ENCODE measurements at places on chromosomes 3 and 15.

DNA sequence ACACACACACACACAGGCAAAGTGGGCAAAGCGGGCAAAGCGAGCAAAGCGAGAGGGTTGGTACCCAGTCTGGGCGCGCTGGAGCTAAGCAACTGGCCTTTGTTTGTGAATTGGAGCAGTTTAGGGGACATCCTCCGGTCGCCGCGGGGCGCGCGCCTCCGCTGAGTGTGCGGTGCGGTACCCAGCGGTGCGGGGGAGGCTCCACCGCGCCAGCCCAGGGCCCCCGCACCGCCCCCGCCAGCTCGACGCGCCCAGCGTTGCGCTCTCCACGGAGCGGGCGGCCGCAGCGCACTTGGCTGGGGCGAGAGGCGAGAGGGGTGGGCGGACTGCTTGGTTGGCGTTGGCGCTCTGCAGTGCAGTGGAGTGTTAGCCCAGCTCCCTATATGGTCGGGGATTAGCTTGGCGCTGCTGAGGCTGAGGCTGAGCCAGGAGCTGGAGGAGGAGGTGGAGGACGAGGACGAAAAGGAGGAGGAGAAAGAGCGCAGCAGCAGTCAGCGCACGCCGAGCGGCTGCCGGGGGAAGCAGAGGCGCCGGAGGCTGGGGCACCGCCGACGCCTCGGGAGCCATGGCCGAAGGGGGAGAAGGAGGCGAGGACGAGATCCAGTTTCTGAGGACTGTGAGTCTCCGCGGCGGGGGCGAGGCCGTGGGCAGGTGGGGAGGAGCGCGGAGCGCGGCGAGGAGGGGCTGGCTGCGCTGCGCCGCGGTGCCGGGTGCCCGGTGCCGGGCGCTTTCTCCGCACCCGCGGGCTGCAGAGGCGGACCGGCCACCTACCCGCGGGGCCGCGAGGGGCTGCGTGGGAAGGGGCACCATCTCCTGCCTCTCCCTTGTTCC, at the start of gene RYR3:
Gene RYR3, plus strand, starts transcription at position 487 of the 831 bp plus-strand sequence. Its CDS starts 79 bp downstream, at position 566.
- no peak for DNase-seq

GRCh38 chr15:57028176-57028575, 109.7 kb downstream of the TCF12 start:
- DNase-seq, result no peak

GRCh38 chr15:79977431-79978054, 6.5 kb upstream of the BCL2A1 start:
- DNase-seq, result peak; percentile 21

GRCh38 chr3:189361103-189361835, 189.5 kb downstream of the TPRG1 start:
- DNase-seq, result peak; percentile 57

GRCh38 chr3:195081242-195081963, 189.6 kb downstream of the XXYLT1 start:
- peak; percentile 62 for DNase-seq

DNA sequence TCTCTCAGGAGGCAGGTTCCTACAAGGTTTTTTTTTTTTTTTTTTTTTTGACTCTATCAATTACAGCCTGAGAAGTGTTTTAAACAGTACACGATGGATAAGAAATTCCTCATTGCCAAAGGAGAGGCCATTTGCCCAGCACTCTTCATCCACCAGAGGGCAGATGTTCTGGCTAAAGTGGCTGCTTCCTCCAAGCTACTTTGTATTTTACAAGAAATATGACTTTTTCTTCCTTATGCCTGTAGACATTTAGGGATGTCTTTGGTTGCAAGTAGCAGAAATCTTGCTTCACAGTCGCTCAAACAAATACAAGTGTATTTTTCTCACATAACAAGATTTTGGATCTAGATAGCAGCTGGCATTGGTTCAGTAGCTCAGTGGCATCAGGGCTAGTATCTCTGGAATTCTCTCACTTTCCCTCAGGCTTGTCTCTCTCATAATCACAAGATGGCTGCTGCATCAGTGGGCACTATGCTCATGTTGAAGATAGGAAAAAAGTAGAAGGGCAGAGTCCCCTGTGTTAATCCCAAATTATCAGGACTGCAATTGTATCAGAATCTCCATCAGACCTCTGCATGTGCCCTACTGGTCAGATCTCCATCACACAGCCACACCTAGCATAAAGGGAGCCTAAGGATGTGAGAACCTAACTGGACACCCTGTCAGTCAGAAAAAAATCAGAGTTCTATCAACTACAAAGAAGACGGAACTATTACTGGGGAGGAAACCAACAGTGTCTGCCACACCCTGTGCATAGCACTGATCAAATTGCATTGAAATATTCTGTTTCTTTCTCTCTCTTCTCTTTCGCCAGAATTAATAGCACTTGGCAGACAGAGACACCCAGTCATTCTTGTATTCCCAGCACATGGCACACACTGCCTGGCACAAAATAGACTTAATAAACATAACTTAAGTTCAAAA, 138.9 kb upstream of the COL8A1 start:
- DNase-seq, result peak; percentile 81

- peak; percentile 90 for DNase-seq
Observed at GRCh38 chr3:43695443-43695842, 4.7 kb downstream of the ABHD5 start.

- peak; percentile 53 for DNase-seq
Observed at GRCh38 chr15:95866711-95867440, 463.6 kb upstream of the NR2F2 start.

- peak; percentile 57 for DNase-seq
Observed at GRCh38 chr3:11134794-11135193, 19.5 kb upstream of the HRH1 start.

- DNase-seq, result no peak
Observed at GRCh38 chr15:60223176-60223575, 174.6 kb downstream of the ANXA2 start.

DNA sequence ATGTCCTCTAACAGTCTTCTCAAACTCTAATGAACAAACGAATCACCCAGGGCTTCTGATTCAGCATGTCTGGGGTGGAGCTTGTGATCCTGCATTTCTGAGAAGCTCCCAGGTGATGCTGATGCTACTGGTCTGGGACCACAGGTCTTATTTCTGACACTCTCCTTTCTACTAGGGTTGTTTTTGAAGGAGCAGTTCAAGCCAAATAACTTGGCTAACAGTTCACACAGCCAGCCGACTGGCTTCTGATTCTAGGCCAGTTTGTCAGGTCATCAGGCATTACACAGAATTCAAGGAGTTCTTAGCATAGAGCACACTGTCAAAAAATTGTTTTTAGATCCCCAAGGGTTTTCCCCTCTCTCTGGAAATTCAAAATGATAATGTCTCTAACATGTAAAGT, 100.7 kb downstream of the TIGIT start:
- DNase-seq, result no peak

DNA sequence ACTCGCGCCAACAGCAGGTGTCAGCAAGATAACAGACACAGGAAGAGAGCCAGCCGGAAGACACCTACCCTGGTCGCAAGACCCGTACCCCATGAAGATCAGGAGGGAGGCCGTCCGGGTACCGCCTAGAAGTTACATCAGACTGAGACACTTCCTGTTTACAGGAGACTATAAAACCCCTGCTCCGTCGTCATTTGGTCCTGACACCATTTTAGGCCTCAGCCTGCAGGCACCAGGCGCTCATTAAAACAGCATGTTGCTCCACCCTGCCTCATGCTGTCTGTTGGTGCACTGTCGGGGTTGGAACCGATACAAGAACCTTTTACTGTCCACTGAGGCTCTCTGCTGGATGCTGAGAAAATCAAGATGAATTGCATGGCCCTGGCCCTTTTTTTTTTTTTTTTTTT, 15.6 kb upstream of the PRTG start:
- no peak for DNase-seq

- peak; percentile 52 for DNase-seq
Observed at GRCh38 chr3:37922721-37923568, 61.3 kb downstream of the CTDSPL start.

DNA sequence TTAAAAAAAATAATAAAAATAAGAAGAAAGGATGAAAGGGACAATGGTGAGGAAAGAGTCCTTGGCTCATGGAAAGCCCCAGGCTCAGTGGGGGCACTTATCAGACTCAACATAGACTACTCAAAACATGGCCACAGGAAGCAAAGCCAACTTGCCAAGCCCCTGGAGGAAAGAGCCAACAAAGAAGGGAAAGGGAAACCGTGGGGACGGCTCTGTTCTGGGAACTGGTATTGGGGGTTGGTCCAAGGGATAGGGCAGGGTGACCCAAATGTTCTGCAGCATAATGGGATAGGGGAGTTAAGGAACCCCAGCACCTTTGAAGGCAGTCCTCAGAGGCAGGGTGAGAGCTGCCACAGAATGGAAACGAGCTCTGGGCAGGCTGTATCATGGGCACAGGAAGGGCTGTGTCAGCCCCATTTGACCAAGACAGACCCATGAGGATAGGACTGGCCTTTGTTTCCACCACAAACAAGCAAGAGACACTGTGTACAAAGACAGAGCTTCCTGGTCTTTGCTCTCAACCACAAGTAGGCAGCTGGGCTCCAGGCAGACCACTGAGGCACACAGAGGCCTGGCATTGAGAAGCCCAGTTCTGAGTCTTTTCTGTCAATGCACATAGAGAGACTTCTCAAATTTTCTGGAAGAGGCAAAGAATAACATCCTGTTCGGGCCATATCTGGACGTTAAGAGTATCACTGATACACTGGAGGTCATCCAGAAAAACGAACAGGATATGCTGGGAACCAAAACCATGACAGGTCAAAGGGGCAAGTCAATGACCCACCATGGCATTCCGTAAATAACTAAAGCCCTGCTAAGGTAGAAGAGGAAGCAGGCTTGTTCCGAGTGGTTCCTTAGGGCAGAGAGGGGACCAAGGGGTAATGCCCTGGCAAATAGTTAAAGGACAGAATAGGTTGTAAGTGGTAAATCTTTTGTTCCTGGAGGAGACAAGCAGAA, 10.6 kb upstream of the SEMA7A start:
- no peak for DNase-seq

DNA sequence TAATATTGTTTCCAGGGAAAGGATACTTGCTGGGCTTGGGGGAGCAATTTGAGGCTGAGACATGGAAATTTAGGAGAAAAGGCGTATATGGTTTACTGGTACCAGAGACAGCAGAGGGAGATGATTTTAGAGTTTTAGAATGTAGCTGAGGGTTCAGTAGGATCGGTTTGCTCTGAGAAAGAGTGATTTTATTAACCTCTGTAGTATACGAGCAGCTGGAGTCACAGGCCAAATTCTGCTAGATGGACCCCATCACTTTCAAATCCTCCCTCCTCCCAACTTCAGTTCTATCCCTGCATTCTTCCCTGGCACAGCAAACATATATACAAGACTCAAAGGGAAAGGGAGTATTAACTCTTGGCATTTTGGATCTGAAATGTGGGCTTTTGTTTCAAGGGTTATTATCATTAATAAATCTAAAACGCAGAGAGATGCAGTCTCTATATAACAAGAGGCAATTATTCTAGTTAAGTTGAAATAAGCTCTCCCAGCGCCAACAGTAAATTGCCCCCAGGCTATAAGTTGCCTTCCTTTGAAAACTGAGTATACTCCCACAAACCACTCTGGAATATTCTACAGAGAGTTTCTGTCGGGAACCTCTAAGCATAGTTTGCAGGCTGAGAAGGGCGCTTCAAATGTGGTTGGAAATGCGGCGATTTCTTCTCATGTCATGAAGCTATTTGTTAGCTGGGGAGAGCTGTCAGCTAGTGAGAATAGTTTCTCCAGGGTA, 5.4 kb downstream of the CRABP1 start:
- DNase-seq, result no peak
